Non-pigmented ciliary epithelial cell (primary cell): ENCODE measurements at places on chromosomes 4 and X.

- DNase-seq = no peak
Observed at GRCh38 chrX:33041141-33041540, 170.2 kb downstream of the DMD start.

DNA sequence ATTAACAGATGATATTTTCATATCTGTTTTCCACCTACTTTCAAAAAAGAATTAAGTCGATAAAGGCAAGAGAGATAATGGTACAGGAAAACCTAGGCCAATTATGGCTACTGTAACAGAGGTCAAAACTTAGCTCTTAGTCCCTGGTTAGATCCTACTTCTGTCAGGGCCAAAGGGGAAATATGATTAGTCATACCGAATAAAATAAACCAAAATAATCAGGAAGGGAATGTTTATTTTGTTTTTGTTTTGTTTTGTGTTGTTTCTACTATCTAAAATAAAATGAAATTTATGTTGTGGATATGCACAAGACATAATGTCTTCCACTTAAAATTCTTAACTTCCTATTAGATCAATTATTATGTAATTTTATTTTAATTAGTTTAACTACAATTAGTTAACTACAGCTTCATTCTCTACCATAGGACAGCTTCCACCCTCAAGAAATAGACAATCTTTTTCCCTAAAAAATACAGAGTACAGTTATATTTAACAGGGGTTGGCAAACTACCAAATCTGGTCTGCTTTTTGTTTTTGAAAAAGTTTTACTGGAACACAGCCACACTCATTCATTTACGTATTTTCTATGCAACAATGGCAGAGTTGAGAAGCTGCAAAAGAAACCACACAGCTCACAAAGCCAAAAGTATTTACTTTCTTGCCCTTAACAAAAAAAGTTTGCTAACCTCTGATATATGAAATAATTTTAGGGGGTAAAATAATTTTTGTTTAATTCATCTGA, 25.4 kb downstream of the TMEM47 start:
- DNase-seq = no peak

DNA sequence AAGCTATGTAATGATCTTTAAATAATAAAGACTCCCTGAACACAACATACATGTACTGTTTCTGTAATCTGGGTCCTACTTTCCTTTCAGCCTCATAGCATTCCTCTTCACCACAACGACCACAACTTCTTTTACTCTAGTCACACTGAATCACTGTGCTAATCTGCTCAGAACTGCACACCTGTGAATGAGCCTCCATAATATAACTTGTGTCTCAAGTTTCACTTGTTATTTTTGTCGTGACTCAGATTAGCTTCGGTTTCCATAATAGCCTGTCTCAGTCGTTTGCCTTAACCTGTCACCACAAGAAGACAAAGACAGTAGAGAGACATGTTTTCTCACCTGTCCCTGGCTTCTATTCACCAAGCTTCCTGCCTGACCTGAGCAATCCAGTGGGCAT, 61.8 kb downstream of the MAGED1 start:
- no peak for DNase-seq

- peak; percentile 59 for DNase-seq
Observed at GRCh38 chrX:10467793-10468192, 152.6 kb downstream of the MID1 start.

- DNase-seq = no peak
Observed at GRCh38 chrX:128051526-128051925, 677 bp downstream of the ACTRT1 start.

DNA sequence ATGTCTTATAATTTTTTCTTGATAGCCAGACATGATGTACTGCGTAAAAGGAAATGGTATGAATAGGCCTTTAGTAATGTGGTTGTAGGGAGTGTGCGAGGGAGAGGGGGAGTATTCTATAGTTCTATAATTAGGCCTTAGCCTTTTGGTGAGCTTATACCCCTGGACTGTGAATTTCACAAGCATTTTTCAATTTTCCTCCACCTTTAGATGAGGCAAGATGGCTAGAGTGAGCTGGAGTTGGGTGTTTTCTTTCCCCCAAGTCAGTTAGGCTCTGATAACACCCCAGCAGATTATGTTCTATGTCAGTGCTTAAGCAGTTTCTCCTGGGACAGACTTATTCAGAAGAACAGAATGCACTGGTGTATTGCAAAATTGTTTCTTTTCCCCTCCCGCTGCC, 210.2 kb upstream of the NPY2R start:
- no peak for DNase-seq

- DNase-seq = no peak
Observed at GRCh38 chrX:133749370-133749769, 236.0 kb downstream of the GPC3 start.

DNA sequence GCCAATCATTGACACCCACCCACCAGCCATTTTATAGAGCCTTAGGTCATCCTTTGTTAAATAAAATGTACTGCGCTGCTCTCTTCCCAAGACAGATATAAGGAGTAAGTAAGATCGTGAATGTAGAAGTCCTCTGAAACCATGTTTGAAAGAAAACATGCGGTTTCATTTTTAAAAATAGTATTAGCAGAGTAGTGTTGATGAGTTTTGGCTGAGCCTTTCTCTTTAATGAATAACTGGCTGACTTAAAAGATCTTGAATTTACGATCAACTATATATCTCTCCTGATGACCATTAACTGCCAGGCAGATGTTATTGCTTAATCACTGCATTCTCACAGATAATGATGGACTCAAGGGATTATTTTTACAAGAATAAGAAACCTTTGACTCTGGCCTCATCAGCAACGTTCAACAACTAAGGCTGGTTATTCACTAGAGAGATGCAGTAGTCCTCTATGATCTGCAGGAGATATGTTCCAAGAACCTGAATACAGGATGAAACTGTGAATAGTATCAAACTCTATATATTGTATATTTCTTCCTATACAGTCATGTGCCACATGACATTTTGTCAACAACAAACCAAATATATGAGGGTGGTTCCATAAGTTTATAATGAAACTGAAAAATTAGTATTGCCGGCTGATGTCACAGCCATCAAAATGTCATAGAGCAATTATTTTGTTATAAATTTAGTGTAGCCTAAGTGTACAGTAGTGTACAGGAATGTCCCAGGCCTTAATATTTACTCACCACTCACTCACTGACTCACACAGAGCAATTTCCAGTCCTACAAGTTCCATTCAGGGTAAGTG, 80.8 kb downstream of the FAM13A start:
- no peak for DNase-seq

- no peak for DNase-seq
Observed at GRCh38 chrX:37873220-37873619, 25.8 kb upstream of the DYNLT3 start.

- no peak for DNase-seq
Observed at GRCh38 chr4:3176367-3177229, 72.4 kb upstream of the MSANTD1 start.

GRCh38 chr4:139833151-139833910, 167.7 kb downstream of the MGST2 start:
- no peak for DNase-seq

- no peak for DNase-seq
Observed at GRCh38 chr4:142565771-142566170, 280.3 kb downstream of the INPP4B start.

- no peak for DNase-seq
Observed at GRCh38 chr4:25485104-25485503, 108.0 kb downstream of the ANAPC4 start.

GRCh38 chrX:122445466-122445865, 738.6 kb upstream of the GRIA3 start:
- no peak for DNase-seq

- no peak for DNase-seq
Observed at GRCh38 chr4:125739760-125740159, 425.0 kb downstream of the FAT4 start.

DNA sequence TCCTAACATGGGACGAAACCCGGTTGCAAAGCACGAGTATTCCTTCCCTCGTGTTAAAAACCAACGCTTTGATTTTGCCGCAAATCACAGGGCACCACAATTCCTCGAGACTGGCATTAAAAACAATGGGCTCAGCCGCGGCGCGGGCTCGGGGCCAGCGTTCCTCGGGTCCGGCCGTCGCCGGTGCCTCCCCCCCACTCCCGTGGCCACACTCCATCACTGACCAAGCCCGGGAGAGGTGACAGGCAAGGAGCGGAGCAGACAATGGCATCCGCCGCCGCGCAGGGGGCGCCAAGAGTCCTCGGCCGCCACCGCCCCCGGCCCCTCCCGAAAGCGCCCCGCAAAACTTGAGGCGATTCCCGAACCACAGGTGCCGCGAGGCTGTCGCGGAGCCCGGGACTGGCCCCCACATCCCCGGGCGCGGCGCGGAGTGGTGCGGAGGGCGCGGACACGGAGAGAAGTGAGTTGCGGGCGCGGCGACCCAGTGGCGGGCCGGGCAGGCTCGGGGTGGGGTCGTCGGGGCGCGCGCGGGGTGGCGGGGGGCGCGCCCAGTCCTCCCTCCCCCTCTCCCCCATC, 445 bp downstream of the AP1S2 start:
- no peak for DNase-seq
